ENCODE measurements at places on chromosomes 12 and 14.

- no peak for DNase-seq
Observed at GRCh38 chr14:73877790-73878189, 8.9 kb upstream of the ZNF410 start.

GRCh38 chr12:113802966-113803758 is 163.0 kb downstream of the RBM19 start:
- no peak for DNase-seq

DNA sequence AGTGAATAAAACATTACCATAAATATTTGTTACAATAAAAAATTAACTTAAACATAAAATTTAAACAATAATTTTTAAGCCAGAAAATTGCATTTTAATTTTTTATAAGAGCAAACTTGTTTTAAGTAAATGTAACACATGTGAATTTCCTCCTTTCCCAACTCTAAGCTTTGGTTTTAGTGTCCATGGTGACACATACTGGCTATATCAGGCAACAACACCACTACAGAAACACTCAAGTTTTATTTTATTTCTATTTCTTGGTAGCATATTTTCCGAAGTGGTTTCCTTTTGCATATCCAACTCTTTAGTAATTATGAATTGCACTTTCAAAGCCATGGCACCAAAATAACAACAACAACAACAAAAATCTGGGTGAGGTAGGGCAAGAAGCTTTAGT is 2.2 kb downstream of the NELL2 start:
- DNase-seq = no peak

- DNase-seq = no peak
Observed at GRCh38 chr12:63305901-63306875, 155.2 kb upstream of the AVPR1A start.

GRCh38 chr12:54082397-54082892 is 28.8 kb downstream of the HOXC4 start:
- peak; percentile 2 for DNase-seq
